Activated T-helper 1 cell treated with Interleukin-2 at 50 U/mL for 16 hours (primary cell): ENCODE measurements at places on chromosomes 12 and 14.

DNA sequence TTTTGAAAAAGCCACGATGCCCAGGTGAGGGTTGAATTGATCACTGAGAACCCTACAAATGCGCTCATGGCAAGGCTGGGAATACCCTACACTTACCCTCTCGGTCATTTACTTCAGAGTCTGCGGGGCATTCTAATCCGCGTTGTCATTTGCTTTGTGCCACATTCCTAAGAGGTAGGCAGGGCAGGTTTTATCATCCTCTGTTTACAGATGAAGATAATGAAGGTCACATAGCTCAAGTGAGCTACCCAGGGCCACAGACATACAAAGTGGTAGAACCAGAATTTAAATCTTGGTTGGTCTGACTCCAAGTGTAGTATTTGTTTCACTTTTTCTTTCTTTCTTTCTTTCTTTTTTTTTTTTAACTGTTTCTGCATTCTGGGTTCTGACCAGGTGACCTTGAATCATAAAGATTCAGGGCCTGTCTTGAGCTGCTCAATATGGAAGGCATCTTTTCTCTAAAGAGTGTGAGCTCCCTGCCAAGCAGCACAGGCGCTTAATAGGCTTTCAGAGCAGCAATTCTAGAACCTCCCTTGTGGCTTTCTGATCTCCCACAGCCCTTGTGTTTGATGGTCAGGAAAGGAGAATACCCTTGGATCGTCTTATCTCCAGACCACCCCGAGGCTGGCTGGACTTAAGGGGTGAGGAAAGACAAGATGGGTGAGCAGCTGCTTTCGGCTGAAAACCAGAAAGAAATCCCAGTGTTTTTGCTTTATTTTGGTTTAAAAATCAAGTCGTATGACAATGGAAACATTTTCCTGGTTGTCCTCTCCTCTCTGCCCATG, 662 bp upstream of the BATF start:
- no peak for DNase-seq

DNA sequence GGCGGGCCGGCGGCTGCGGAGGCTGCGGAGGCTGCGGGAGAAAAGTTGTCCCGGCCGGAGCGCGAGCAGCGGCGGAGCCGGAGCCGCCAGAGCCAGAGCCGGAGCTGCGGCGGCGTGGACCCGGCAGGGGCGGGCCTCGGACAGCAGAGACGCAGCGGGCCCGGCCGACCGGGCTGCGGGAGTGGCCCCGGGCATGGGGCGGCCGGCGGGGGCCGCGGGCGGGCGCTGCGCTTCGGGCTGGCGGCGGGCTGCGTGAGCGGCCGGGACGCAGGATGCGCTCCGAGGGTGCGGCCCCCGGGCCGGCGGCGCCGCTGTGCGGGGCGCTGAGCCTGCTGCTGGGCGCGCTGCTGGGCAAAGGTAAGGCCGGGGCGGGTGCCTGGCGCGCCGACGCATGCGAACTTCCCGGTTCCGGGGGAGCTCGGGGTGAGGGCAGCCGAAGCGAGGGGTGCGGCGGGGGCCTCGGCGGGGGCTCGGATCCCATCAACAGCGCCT, at the start of gene TMEM132C:
TMEM132C (plus strand) TSS at position 40 of the 492 bp plus-strand sequence; CDS start at position 273, 233 bp downstream.
- no peak for DNase-seq

- no peak for DNase-seq
These were observed 111.0 kb upstream of the HIF1A start for GRCh38 chr14:61584331-61584741.

DNA sequence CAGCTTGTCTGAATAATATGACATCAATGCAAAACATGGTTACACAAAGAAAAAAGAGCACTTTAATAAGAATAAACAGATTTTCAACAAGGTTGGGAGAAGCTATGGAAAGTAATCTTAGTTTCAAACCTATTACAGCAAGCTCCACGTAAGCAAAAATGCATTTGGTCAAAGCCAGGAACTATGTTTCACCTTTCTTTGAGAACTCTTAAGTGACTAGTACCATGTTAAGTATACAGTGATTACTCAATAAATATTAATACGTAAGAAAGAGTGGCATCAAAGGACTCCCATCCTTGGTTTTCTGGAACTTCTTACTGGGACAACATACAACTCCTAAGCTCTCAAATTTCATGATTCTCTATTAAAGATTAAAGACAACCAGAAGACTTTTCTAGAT, 80.7 kb downstream of the ABCC9 start:
- DNase-seq = no peak
